ENCODE measurements at places on chromosomes 5 and 9. TPM values are rescaled to one million over a fixed set of nuclear protein-coding genes. Genes with fewer than 3 reads are reported as not detected.

ADAMTS6 gene
- total RNA-seq, result 8.9 TPM

LIX1 gene
- not detected for total RNA-seq

TARS1 gene
- total RNA-seq, result 60.5 TPM

LRRC19 gene
- total RNA-seq, result not detected

MZB1 gene
- total RNA-seq, result 8.0 TPM

TNFAIP8 gene
- 3.5 TPM for total RNA-seq

SLC26A2 gene
- total RNA-seq, result 6.9 TPM

DNA sequence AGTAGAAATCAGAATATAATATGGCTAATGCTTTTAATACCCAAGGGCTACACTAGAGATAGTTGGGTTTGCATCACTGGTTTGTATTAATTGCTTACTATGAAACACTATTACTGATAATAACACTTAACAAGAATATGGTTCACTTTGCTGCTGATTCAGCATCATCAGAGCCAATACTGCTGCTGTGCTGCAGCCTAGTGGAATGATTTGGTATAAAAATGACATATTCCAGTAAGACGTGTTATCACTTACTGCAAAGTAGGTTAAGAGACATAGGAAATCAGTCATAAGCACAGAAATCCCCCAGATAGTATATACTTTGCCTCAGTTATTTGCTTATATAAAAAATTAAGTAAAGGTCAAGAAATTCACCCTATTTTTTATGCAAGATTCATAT is 2.8 kb downstream of the CDH10 start:
- H3K4me1 ChIP-seq, result no peaks in the 10 kb centered on the region
- H3K4me3 ChIP-seq, result no peak overlapping the region
- no peaks in the 10 kb centered on the region for H3K27me3 ChIP-seq
- DNase-seq, result no peak
- H3K27ac ChIP-seq, result no peak overlapping the region

- H3K4me1 ChIP-seq, result no peaks in the 10 kb centered on the region
- no peaks in the 10 kb centered on the region for H3K36me3 ChIP-seq
- DNase-seq, result no peak
- H3K4me3 ChIP-seq, result no peak overlapping the region
- no peaks in the 10 kb centered on the region for H3K27me3 ChIP-seq
Measured at GRCh38 chr5:83097689-83098231, 20.4 kb downstream of the XRCC4 start.

- no peaks in the 10 kb centered on the region for H3K36me3 ChIP-seq
- no peaks in the 10 kb centered on the region for H3K27me3 ChIP-seq
- H3K4me1 ChIP-seq, result no peaks in the 10 kb centered on the region
- DNase-seq, result no peak
Measured at GRCh38 chr5:96483878-96484277, 50.8 kb upstream of the PCSK1 start.

DNA sequence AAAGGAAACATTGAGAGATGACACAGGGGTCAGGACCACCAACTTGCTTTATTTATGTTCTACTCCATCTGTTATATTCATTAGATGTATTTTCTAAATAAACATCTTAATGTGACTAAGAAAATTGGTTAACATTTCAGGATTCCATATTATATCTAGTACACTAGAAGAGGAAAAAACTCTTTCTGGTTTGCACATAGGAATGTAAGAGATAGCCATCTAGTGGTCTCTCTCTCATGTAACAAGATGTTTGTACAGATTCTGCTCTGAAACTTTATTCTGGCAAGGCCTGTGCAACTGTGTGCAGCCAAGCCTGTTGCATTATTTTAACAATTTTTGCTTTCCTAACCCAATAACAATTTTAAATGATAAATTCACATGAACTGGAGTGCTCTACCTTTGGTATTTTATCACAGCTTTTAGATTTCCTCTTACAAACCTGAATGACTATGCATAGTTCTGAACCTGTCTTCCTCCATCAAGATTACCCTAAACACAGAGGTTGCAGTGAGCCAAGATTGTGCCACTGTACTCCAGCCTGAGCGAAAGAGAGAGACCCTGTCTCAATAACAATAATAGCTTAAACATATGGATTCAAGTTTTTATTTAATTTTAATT is 148.2 kb downstream of the GIN1 start:
- DNase-seq, result no peak
- H3K27me3 ChIP-seq, result no peaks in the 10 kb centered on the region
- peak overlapping the region; percentile 13 for H3K27ac ChIP-seq
- no peak overlapping the region for H3K4me3 ChIP-seq
- H3K36me3 ChIP-seq, result no peaks in the 10 kb centered on the region

DNA sequence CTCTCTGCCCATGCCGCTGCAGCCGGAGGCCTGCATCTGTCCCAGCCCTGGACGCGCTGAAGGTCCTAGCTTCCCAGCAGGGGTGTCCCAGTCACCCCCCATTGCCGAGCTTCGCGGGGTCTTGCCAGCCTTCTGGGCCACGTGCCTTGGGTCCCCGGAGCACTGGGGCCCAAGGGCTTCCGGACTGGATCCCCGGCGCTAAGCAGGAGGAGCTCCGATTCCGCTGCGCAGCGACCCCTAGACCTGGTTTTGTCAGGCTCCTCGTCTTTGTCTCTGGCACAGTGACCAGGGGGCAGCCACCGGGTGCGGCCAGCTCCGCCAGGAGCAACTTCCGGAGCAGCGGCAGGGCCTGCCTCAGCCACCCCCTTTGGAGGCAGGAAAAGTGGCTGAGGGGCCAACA is 3.3 kb upstream of the IRX1 start:
- no peaks in the 10 kb centered on the region for H3K4me1 ChIP-seq
- no peak overlapping the region for H3K4me3 ChIP-seq
- no peaks in the 10 kb centered on the region for H3K36me3 ChIP-seq
- peaks cover 14% of the 10 kb centered on the region for H3K27me3 ChIP-seq
- no peak overlapping the region for H3K27ac ChIP-seq

DNA sequence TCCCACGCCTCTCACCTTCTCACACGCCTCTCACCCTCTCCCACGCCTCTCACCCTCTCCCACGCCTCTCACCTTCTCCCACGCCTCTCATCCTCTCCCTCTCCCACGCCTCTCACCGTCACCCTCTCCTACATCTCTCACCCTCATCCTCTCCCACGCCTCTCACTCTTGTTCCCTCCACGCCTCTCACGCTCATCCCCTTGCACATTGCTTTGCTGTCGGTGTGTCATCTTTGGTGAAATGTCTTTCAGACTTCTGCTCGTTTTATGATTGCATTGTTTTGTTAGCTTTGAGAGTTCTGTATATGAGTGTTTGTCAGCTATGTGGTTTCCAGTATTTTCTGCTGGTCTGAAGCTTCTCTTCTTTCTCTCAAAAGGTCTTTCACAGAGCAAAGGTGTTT is 102.7 kb downstream of the EHMT1 start:
- H3K4me3 ChIP-seq, result no peak overlapping the region
- no peaks in the 10 kb centered on the region for H3K4me1 ChIP-seq
- peaks cover 28% of the 10 kb centered on the region for H3K36me3 ChIP-seq

DNA sequence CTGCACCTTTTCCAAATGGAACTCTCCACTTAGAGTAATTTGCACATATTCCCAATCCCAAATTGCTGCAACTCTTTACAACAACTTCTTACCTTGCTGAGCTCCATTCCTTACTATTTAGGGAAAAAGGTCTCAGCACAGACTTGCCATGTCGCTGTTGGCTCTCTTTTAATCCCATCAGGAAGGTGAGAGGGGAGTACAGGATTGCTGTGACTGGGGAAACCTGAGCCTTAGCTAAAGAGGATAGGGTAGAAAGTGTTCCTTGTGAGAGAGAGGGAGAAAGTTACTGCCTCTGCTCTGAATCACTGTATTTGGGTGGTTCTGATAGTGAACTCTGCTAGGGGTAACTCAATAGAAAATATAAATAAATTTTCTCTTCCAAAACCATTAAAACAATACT is 43.7 kb upstream of the GABRA1 start:
- no peaks in the 10 kb centered on the region for H3K36me3 ChIP-seq
- no peak overlapping the region for H3K4me3 ChIP-seq

DNA sequence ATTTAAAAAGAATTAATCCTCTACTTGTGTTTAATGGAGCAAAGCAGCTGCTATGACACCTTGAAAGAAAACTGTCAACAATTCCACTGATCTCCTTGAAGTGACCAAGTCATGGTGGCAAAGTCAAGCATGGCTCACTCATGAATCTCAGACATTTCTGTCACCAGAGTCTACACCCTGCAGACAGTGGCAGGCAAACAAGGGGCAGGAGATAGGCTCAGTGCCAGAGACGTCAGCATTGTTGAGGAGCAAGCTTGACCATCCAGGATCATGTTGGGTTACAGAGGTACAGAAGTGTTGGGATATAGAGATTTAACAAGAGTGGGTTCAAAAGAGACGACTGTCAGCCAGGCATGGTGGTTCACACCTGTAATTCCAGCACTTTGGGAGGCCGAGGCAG is 16.1 kb upstream of the VPS13A start:
- no peaks in the 10 kb centered on the region for H3K4me1 ChIP-seq
- no peak for DNase-seq
- H3K27ac ChIP-seq, result no peak overlapping the region
- H3K4me3 ChIP-seq, result no peak overlapping the region
- H3K36me3 ChIP-seq, result no peaks in the 10 kb centered on the region

- H3K27me3 ChIP-seq, result no peaks in the 10 kb centered on the region
- H3K27ac ChIP-seq, result no peak overlapping the region
- H3K4me1 ChIP-seq, result no peaks in the 10 kb centered on the region
- no peak overlapping the region for H3K4me3 ChIP-seq
- DNase-seq, result no peak
Measured at GRCh38 chr5:55969956-55970355, 24.8 kb downstream of the IL6ST start.

- no peak for DNase-seq
- H3K4me3 ChIP-seq, result no peak overlapping the region
- H3K27ac ChIP-seq, result no peak overlapping the region
- no peaks in the 10 kb centered on the region for H3K36me3 ChIP-seq
Measured at GRCh38 chr9:36959681-36960574, 74.1 kb downstream of the PAX5 start.

- no peak overlapping the region for H3K4me3 ChIP-seq
- no peaks in the 10 kb centered on the region for H3K27me3 ChIP-seq
- peak overlapping the region; percentile 92 for H3K27ac ChIP-seq
- H3K36me3 ChIP-seq, result no peaks in the 10 kb centered on the region
- H3K4me1 ChIP-seq, result peaks cover 17% of the 10 kb centered on the region
Measured at GRCh38 chr5:132498152-132498551, 7.6 kb upstream of the IRF1 start.

- H3K4me3 ChIP-seq, result no peak overlapping the region
- H3K27ac ChIP-seq, result no peak overlapping the region
Measured at GRCh38 chr5:111545031-111545430, 32.7 kb upstream of the STARD4 start.

DNA sequence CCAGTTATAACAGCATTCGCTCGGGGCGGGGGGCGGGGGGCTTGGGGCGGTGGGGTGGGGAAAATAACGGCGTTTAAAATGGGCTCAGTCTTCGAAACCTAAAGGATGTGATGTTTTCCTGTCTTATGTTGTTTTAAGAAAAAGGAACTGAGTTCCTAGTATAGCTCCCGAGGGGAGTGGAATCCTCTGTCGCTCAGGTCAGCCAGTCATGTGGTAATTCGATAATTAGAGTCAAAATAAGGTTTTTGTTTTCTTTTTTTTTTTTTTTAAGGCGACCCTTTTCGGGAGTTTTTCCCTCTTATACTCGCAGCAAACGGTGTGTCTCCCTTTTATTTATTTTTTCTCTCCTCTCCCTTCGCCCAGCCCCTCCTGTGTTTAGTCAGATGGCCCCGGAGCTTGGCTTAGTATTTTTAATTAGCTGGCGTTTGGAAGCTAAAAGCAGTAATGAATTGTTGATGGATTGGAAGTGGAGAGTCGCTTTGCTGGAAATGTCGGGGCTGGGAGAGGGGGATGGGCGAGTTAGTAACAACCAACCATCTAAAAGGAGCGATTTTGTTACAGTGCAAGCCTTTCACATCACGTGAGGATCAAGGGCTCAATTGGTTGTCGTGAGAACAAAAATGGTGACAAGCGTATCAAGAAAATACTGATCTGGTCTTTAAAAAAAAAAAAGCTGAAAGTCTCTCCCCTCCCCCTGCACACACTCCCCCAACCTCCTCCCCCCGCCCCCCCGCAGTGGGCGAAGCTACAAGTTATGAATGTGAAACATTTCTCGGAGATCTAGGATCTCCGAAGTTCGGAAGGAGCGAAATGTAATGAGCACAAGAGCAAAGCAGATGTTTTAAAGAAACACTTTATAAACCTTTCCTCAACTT is 714 bp upstream of the ZNF608 start:
- H3K27me3 ChIP-seq, result no peaks in the 10 kb centered on the region
- H3K4me1 ChIP-seq, result no peaks in the 10 kb centered on the region
- H3K36me3 ChIP-seq, result no peaks in the 10 kb centered on the region
- peak overlapping the region; percentile 55 for H3K4me3 ChIP-seq

DNA sequence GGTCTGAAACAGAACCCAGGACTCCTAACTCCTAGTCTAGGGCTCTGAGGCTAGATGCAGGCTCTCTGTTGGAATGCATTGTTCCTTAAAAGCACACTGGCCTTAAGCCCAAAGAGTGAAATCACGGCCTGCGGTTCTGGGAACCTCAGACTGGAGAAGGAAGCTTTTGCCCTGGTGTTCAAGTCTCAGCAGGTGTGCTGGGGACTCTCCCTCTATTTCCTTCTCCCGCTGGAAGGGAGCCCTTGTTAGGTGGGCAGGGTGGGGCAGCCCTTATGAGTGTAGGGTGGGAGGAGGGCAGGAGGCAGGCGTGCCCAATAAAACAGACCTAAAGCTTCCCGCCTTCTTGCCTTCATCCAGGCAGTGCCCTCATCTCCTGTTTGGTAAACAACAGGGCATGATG is 1.8 kb upstream of the PPARGC1B start:
- H3K36me3 ChIP-seq, result no peaks in the 10 kb centered on the region
- H3K27ac ChIP-seq, result no peak overlapping the region
- H3K4me3 ChIP-seq, result no peak overlapping the region
- H3K4me1 ChIP-seq, result peaks cover 5% of the 10 kb centered on the region
- DNase-seq, result no peak

- no peaks in the 10 kb centered on the region for H3K27me3 ChIP-seq
- no peak for DNase-seq
- H3K27ac ChIP-seq, result no peak overlapping the region
- no peaks in the 10 kb centered on the region for H3K36me3 ChIP-seq
Measured at GRCh38 chr9:21689854-21690253, 112.6 kb upstream of the MTAP start.

- H3K27ac ChIP-seq, result no peak overlapping the region
- DNase-seq, result no peak
- peaks cover 5% of the 10 kb centered on the region for H3K36me3 ChIP-seq
- no peak overlapping the region for H3K4me3 ChIP-seq
- H3K27me3 ChIP-seq, result no peaks in the 10 kb centered on the region
- H3K4me1 ChIP-seq, result no peaks in the 10 kb centered on the region
Measured at GRCh38 chr9:19252174-19252884, 21.8 kb downstream of the DENND4C start.

DNA sequence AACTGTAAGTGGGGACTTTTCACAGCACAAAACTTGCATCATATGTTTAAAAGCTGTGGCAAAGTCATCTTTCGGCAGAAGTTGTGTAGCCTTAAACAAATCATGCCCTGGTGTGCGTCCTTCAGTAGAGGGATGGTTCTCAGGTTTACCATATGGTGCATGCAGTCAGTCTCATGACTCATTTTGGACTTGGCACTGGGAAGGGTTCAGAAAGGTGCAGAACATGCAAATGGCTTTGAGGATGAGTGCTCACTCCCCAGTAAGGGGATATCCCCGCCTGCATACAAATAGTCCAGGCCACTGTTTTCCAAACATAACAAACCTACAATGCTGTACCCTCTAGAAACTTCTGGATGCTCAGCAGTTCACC is 260.3 kb downstream of the NDUFS4 start:
- H3K27ac ChIP-seq, result no peak overlapping the region
- no peaks in the 10 kb centered on the region for H3K27me3 ChIP-seq
- H3K4me1 ChIP-seq, result no peaks in the 10 kb centered on the region

Data from ascending aorta (tissue), 2 donors.